ENCODE measurements at places on chromosomes 7 and 10. TPM values are rescaled to one million over a fixed set of nuclear protein-coding genes. Genes with fewer than 3 reads are reported as not detected.

DNA sequence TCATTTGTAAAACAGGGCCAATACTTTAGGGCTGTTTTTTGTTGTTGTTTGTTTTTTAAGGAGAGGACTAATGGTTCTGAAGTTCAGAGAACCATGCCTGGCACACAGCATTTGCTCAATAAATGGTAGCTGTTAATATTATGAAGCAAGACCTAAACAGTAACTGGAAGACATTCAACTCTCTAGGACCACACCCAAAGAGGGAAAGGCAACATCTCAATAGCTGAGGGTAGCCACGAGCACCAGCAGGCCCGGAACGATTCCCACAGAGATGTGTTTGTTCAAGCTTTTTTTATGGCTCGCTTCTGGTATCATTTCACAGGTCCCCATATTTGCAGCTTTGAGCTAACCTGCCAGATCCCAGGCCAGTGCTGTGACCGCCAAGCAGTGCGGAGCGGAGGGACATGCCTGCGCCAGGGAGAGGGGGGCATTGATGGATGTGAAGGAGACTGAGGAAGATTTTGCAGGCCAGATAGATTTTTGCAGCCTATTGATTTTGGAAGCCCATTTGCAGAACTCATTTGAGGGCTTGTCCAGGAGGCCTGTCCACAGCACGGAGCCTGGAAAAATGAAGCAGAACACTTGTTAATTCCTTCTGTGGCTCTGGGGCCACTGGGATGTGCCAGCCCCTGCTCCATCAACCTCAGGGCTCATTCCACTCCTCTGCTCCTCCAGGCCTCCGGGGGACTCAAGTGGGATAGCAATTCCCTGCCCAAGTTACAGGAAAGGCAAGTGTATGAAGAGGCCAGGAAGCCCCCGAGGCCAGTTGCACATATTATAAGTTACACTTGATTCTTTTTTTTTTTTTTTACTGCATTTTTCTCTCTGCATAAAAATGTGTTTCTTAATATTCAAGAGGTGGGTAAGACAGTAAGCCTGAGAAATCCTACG lies 57.3 kb upstream of the FGFR2 start:
- no peak for DNase-seq

DNA sequence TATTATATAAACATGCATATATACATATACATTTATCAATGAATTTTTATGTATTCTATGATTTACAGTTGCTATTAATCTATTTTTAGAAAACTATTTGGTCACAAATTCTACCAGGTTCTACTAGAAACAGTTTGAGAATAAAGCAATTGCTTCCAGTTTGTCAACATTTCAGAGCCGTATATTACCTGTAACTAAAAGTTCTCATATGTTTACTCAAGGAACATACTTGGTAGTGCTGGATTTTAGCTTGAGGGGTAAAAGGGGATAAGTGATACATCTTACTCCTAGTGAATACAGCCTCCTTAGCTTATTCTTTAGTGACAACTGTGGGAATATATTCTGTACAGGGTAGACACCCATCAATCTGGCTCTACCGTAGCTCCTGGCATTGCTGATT lies 1590.5 kb upstream of the LRRTM3 start:
- DNase-seq: no peak

The ELAPOR2 gene
- total RNA-seq: 6.4 TPM

- no peak for DNase-seq
These were observed 77.5 kb downstream of the NEURL1 start for GRCh38 chr10:103570844-103571655.

- no peak for DNase-seq
These were observed 122.9 kb upstream of the SEMA3A start for GRCh38 chr7:84317536-84317935.

GRCh38 chr10:70145166-70145665 lies 1.3 kb downstream of the TYSND1 start:
- no peak for DNase-seq

- DNase-seq: no peak
These were observed 40.0 kb downstream of the MKI67 start for GRCh38 chr10:128086003-128086863.

DNA sequence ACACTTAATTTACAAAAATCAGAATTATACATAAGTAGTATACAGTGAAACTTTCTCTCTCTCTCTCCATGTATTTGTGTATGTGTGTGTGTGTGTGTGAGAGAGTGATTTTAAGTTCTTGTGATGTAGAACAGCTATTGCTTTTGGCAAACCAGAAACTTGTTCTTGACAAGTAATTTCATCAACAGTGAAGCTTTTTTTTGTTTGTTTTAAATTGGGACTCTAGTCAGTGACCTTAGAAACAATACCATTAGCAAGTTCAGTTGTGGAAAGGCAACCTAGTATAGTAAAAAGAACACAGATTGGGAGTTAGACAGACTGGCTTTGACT lies 319.1 kb downstream of the PTEN start:
- no peak for DNase-seq

- DNase-seq: no peak
These were observed 226.4 kb downstream of the MAGI2 start for GRCh38 chr7:79227044-79227443.

GRCh38 chr10:21754410-21755011 lies 220.5 kb downstream of the MLLT10 start:
- DNase-seq: no peak

- no peak for DNase-seq
These were observed 280.8 kb upstream of the CDC14C start for GRCh38 chr7:48643431-48644013.

The PAXIP1 gene
- 28.1 TPM for total RNA-seq

The ACHE gene
- 29.0 TPM for total RNA-seq

DNA sequence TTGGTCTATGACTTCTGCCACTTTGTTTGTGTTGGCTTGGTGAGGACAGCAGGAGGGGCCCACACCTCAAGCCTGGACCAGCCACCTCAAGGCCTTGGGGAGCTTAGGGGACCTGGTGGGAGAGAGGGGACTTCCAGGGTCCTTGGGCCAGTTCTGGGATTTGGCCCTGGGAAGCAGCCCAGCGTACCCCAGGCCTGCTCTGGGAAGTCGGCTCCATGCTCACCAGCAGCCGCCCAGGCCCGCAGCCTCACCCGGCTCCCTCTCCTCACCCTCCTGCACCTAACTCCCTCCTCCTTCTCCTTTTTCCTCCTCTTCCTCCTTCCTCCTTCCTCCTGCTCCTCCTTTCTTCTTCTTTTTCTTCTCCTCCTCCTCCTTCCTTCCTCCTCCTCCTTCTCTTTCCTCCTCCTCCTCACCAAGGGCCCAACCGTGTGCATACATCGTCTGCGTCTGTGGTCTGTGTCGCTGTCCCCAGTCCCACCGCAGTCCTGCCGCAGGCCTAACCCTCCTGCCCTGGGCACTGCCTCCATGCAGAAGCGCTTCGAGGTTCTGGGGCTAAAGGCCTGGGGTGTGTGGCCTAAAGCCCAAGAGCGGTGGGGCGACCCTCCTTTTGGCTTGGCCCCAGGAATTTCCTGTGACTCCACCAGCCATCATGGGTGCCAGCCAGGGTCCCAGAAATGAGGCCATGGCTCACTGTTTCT lies 5.3 kb downstream of the EN2 start:
- no peak for DNase-seq

The ANKRD26 gene
- total RNA-seq: 12.6 TPM

- no peak for DNase-seq
These were observed 17.6 kb upstream of the SFR1 start for GRCh38 chr10:104104418-104104817.

- no peak for DNase-seq
These were observed 32.7 kb upstream of the TRIM8 start for GRCh38 chr10:102611514-102612087.

DNA sequence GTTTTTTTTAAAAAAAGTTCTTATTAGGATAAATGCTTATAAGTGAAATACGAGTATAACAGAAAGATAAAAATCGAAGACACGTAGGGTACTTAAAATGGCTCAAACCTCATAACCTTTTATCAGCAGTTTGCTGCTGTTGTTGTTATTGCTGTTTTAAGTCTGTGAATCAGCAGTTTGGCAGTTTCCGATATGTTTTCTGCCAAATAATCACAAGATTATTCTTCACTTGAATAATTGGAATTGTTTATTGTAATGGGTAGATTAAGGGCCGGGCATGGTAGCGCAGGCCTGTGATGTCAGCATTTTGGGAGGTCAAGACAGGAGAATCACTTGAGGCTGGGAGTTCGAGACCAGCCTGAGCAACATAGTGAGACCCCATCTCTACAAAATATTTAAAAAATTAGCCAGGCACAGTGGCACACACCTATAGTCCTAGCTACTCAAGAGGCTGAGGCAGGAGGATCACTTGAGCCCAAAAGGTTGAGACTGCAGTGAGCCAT lies 177.6 kb downstream of the VTI1A start:
- no peak for DNase-seq

- DNase-seq: no peak
These were observed 12.3 kb downstream of the DDIT4 start for GRCh38 chr10:72285972-72286521.

DNA sequence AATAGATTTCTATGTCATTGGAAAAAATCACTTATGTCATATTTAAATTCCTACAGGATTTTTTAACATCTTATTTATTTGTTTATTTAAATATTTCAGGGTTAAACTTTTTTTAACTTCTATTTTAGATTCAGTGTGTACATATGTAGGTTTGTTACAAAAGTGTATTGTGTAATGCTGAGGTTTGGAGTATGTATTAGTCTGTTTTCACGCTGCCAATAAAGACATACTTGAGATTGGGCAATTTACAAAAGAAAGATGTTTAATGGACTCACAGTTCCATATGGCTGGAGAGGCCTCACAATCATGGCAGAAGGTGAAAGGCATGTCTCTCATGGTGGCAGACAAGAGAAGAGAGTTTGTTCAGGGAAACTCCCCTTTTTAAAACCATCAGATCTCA lies 65.4 kb downstream of the MGAM2 start:
- no peak for DNase-seq

The PARD3 gene
- 48.2 TPM for total RNA-seq

The GPR141 gene
- not detected for total RNA-seq

The PPP1R3C gene
- total RNA-seq: 1.1 TPM
